ENCODE measurements at places on chromosomes 4 and X.

- DNase-seq: no peak
These were observed at the start of gene UCP1 for GRCh38 chr4:140568507-140569306. Gene UCP1, minus strand, starts transcription at chr4:140568961. Its CDS starts 232 bp downstream, at chr4:140568729.

DNA sequence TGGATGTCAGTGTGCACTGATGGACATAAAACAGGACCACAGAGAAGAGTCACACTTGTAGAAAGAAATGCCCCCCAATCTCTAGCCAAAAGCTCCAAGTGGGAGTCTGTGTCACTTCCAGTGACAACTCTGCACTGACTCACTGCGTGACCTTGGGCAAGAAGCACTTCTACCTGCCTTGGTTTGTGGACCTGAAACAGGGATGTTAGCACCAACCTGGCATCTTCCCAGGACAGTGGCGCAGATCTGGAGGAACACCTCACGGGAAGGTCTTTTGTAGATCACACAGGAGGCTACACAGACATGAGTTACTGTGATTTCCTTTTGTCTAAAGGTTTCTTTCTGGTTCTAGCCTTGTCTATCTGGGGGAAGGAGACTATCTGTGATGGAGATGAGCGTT is 80.5 kb upstream of the DHRSX start:
- no peak for DNase-seq

DNA sequence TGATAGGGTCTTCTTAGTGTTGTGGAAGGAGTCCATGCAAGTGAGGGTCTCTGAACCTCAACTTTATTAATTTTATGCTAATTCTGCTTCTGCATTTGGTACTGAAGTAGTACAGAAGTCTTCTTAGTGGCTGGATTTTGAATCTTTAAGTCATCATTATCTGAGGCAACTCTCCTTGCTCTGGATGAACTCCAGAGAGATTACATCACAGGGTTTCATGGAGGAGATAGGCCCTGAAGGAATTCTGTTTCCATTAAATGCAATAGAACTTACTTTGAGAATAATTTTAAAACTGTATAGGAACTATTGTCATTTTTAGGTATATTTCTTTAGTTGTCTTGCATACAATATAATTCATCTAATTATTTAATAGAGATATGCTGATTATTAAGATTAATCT is 451.2 kb downstream of the FAT4 start:
- no peak for DNase-seq

- DNase-seq: no peak
These were observed 33.5 kb downstream of the SMS start for GRCh38 chrX:21974011-21974385.

GRCh38 chr4:1283711-1284110 is 6.0 kb upstream of the MAEA start:
- DNase-seq: no peak

GRCh38 chrX:437661-438390 is 51.1 kb upstream of the PPP2R3B start:
- DNase-seq: no peak

DNA sequence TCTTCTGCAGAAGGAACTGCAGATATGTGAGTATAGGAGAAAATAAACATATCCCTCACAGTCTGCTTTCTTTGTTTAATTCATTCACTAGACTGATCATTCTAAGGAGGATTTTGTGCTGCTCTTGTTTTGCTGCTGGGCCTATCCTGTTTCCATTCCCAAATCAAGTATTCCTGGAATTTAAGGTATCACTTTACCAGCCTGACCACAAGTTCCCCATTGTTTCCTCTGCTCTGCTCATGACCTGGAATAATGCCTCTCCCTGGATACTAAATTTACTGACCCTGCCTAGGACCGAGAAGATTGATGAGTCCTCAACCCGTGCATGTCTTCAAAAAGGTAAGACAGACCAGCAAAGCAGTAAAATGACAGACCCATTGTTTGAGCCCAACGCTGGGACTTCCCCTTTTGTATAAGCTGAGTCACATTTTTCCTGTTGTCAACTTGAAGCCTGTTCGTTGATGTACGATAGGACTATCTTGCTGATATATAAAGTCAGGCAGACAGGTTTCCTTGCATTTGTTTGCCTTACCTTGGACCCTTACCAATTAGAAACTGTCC is 85.5 kb upstream of the TET2 start:
- no peak for DNase-seq

- no peak for DNase-seq
These were observed 31.8 kb downstream of the FHDC1 start for GRCh38 chr4:152967907-152968306.

GRCh38 chrX:129659861-129660260 is 5.1 kb upstream of the APLN start:
- DNase-seq: no peak

DNA sequence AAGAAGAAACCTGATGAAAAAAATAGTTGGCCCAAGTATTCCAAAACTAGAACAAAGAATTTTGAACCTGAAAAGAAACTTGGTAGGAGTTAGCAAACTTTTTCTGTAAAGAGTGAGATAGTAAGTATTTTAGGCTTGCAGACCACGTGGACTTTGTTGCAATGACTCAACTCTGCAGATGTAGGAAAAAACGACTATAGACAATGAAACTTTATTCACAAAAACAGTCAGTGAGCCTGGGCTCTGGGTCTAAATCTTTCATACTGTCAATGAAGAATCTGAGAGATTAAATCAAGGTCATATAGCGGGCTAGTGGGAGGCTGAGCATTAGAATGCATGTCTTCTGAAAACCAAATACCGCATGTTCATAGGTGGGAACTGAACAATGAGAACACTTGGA is 23.0 kb downstream of the SH3D19 start:
- no peak for DNase-seq

DNA sequence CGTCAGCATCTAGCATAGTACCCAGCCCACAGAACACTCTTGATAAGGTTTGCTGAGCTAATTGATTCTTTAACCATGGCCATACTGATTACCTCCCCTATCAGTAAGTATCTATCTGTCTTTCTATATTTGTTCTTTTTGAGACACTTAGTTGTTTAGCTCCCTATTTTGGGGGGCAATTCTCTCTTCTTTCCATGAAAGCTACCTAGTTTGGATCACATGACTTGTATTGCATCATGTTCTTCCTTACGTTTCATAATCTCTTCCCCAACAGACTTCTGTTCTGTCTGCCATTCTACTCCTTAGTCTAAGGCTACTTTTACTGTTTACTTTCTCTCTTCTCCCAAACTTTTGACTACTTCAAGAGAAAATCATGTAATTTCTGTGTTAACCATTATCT is 39.0 kb downstream of the TBC1D19 start:
- DNase-seq: no peak

DNA sequence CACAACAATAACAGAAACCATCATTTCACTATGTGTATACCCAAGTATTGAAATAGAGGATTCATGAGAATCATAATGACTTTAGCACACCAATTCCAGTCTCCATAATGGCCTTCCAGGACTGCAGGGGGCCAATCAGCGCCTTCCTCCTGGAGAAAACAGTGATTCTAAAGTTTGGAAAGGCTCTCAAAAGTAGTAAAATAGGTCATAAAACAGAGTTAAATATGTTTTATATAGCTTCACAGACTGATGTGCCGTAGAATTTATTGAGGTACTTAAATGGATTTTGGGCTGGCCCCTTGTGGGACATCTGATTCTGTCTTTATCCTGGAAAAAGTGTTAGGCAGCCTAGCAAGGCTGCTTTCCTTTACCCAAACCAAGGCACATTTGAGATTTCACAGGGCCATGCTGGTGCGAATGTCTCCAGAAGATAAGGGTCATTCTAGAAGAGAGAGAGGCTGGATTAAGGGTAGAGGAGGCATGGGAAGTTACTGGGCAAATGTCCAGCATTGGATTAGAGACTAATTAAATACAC is 543.9 kb downstream of the GALNTL6 start:
- DNase-seq: no peak

- no peak for DNase-seq
These were observed 966 bp downstream of the PDGFC start for GRCh38 chr4:156970501-156971164.

DNA sequence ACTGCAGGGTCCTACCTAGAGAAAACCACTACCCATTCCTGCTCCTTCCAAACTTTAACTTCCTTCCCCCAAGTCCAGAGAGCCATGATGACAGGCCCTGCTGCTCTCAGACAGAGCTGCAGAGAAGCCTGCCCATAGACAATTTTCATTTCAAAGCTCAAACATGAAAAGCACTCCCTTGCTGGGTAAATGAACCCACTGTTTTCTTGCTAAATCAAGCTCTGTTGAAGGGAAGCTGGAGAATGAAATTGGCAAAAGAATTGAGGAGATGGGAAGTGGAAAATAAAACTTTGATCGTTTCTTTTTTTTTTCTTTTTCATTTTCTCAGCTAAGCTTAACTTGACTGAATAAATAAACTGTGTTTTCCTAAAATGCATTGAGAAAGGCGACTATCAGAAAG is 331.1 kb upstream of the CPEB2 start:
- DNase-seq: no peak

DNA sequence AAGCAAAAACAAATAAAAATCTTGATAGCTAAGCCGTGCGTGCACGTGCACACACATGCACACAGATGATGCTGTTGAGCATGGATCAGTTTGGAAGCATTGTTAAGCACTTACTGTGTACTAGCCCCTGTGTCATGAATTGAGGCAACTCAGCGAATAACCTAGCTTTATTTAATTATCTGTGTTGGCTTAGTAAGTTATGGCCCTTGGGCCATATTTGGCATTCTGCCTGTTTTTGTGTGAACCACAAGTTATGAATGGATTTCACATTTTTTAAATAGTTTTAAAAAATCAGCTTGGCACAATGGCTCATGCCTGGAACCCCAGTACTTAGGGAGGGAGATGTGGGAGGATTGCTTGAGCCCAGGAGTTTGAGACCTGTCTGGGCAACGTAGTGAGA is 113.6 kb upstream of the CBLL2 start:
- DNase-seq: no peak

DNA sequence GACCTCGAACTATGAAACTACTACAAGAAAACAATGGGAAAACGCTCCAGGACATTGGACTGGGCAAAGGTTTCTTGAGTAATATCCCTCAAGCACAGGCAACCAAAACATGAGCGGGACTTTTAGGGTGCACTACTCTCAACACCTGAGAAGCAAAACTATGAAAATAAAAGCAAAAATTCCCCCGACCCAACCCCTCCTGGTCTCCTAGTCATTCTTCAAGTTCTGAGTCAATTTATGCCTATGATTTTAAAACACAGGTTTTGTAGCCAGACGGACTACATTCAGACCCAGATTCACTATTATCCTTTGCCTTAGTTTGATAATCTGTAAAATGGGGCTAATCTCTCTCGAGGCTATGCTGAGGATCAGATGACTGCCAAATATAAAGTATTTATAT is 97.0 kb downstream of the SOWAHB start:
- DNase-seq: no peak

GRCh38 chr4:4418676-4419390 is 31.9 kb downstream of the NSG1 start:
- no peak for DNase-seq

GRCh38 chr4:55358668-55359067 is 12.6 kb downstream of the SRD5A3 start:
- no peak for DNase-seq

GRCh38 chr4:81136161-81136905 is 78.7 kb downstream of the PRKG2 start:
- no peak for DNase-seq

GRCh38 chrX:40468033-40468846 is 112.5 kb upstream of the ATP6AP2 start:
- DNase-seq: no peak

DNA sequence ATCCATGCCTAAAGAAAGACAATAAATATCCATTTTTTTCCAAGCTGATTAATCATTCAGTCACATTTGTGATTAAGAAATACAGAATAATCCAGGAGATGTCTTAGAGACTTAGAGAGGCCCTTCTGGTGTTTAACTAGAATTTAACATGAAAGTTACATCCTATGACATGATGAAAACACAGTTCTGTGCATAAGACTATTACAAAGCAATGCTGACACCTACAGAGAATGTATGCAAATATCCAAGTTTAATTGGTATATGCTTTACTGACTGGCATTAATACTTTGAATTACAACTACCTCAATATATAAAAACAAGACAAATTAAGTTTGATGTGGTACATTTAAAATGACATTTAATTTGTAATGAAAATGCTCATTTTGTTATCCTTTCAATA is 17.8 kb upstream of the TLL1 start:
- no peak for DNase-seq

DNA sequence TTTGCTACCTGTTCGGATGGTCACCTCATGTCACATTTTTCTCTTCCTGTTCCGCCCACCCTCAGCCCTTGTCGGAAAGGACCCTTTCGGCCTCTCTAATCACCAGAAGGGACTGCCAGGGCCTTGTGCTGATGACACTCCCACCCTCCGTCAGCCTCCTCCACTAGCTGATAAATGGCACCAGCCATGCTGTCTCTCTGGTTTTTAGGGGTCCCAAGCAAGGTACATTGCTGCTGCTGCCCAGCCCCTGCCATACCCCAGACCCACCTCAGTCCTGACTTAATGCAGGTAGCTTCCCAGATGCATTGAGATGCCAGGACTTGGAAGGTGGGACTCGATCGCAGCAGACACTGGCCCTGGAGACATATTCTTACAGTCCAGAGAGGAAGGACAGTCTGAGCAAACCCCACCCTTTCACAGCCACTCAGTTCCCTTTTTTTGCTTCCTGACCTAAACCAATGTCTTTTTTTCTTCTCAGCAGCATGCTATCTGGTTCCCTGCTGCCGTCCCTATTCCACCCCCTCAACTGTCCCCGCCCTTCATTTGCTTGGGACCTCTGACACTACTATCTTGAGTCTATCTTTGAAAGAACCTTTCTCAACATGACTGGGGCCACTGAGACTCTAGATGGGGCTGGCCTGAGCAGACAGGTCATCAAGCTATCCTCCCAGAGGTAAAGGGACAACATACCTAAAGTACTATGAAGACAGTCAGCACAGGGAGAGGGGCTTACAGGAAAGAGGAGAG is at the start of gene BTK:
Gene BTK, minus strand, starts transcription at position 397 of the 747 bp plus-strand sequence. CDS start 10,907 bp downstream, outside the sequence.
- DNase-seq: no peak

- no peak for DNase-seq
These were observed 105.6 kb downstream of the AMMECR1 start for GRCh38 chrX:110212299-110212698.

DNA sequence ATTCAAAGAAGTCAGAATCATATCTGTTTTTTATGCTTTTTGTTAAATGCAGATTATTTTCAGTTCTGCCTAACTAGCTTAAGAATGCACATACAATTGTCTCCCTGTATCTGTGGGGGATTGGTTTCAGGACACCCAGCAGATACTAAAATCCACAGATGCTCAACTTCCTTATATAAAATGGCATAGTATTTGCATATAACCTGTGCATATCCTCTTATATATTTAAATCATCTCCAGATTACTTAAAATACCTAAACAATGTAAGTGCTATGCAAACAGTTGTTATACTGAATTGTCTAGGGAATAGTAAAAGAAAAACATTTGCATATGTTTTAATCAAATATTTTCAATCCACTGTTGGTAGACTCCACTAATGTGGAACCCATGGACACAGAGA is 279.4 kb downstream of the TMA16 start:
- no peak for DNase-seq

- no peak for DNase-seq
These were observed 45.6 kb upstream of the CHRNA9 start for GRCh38 chr4:40289366-40290188.

- DNase-seq: no peak
These were observed 2139.0 kb downstream of the ARAP2 start for GRCh38 chr4:34105311-34105710.

- DNase-seq: no peak
These were observed 470.2 kb downstream of the SPRY1 start for GRCh38 chr4:123866796-123867195.

GRCh38 chr4:139009702-139010101 is 5.9 kb upstream of the NOCT start:
- DNase-seq: no peak

- no peak for DNase-seq
These were observed 60.9 kb upstream of the IL13RA1 start for GRCh38 chrX:118666521-118666920.

- DNase-seq: no peak
These were observed 64.3 kb downstream of the TAPT1 start for GRCh38 chr4:16161851-16162408.
